IMR-90 (cell line): ENCODE measurements at places on chromosomes 2 and 18. TPM values are rescaled to one million over a fixed set of nuclear protein-coding genes. Genes with fewer than 3 reads are reported as not detected.
A peak's percentile ranks its signal among the peaks of the same experiment; 100 is the strongest.

DNA sequence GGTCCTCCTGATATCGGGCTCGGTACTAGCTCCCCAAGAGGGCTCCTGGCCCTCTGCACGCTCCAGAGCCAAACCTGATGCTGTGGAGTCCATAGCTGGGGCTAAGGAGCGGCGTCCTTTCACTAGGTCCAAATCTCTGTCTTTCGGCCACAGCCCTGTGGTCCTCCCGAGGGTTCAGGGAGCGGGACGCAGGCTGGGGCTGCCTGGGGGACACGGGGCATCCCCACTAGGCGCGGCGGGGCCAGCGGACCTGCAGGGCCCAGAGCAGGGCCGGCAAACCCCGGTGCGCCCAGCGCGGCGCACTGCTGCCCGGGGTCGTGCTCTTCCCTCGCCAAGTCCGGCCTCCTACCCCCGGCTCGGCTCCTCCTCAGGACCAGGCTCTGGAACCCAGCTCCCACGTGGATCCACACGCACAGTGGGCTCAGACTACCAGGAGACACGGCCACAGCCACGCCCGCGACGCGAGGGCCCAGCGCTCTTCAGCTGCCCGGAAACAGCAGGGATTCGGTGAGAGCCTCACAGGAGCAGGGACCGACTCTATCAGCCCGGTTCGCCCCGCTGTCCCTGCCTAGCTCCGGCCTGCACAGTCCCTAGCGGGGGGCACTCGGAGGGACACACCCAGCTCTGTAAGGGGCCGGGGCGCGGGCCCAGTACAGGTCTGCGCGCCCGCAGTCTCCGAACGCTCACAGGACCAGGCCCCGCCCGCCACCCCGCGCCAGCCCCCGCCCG, 593 bp downstream of the ZNF514 start:
- DNase-seq: peak; percentile 30

- no peak for DNase-seq
Observed at GRCh38 chr18:59101830-59102414, 37.8 kb upstream of the SEC11C start.

ELOA2 gene
- total RNA-seq: not detected in 2 replicates

- no peak for DNase-seq
Observed at GRCh38 chr2:42246562-42246961, 77.4 kb downstream of the EML4 start.

DNA sequence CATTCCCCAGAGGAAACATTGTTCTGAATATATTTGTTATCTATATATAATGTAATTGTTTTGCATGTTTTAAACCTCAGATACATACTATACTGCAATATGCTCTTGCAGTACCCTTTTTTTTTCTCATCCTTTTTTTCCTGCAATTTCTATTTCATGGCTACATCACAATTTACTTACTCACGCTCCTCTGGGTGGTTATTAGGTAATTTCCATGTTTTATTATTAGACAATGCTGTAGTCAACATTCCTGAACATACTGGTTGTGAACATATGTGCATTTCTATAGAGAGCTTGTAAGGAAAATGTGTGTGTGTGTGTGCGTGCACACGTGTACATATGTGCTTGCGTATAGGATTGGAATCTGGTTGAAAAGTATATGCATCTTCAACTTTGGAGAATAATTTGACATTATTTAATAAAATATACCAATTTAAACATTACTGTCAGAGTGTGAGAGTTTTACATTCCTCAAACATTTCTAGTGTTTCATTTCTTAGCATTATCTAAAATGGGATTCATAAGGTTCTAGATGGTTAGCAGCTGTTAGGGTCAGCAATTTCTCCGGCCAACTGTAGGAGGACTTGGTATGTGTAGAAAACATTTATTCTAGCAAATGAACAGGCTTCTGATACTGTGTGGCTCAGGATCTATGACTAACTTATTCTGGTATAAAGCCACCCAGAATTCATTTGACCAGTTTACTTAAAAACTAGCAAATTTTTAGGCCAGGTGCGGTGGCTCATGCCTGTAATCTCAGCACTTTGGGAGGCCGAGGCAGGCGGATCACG, 22.4 kb downstream of the NCOA1 start:
- no peak for DNase-seq

RESP18 gene
- not detected in 2 replicates for total RNA-seq

GRCh38 chr18:77619525-77619924, 369.9 kb downstream of the GALR1 start:
- no peak for DNase-seq

DNA sequence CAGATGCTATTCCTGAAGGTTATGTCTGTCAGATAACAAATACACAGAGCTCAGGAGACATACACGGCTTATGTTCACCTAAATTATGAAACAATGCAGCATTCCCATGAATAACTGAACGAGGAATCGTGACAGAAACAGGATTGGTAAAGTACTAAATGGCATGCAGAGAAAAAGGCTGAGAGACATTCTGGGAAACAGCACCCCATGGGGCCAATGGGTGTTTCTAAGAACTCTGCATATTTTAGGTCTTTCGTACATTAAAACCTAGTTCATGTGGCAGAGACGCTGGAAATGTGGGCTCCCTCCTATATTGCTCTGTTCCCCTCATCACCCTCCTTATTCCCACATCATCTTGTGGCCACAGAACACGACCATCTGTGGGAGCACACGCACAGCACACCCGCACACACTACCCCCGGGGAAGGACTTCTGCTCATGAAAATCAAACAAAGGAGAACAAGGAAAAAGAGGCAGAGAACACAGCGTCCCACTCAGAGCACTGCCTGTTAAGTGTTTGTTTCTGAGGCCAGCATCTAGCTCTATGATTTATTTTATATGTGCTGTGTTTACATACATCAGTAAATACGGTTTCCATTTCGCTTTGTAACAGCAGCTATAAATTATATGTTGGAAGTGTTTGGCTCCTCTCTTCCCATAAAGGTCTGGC, 143.6 kb downstream of the AFF3 start:
- no peak for DNase-seq

GRCh38 chr2:60719331-60719730, 36.7 kb upstream of the PAPOLG start:
- no peak for DNase-seq

GNLY gene
- total RNA-seq: not detected in 2 replicates
